ENCODE measurements at places on chromosomes 1 and 21.

DNA sequence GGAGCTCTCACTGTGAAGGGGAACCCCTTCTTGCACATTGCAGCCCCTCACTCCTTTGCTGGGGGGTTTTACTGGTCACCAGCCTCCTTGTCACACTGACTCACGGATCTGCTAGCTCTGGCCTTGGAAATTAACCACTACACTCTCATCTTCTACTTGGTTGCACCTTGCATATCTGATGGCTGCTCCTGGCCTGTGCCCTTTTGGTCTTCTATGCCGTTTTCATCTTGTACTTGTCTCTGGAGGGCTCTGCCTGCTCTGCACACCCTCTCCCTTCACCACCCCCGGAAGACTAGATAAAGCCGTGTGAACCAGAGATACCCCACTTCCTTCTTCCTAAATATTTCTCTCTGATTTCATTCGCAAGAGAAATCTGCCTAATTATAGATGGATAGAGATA, 44.6 kb downstream of the CD247 start:
- DNase-seq: no peak

- no peak for DNase-seq
Observed at GRCh38 chr1:29286194-29286767, 50.0 kb downstream of the PTPRU start.

DNA sequence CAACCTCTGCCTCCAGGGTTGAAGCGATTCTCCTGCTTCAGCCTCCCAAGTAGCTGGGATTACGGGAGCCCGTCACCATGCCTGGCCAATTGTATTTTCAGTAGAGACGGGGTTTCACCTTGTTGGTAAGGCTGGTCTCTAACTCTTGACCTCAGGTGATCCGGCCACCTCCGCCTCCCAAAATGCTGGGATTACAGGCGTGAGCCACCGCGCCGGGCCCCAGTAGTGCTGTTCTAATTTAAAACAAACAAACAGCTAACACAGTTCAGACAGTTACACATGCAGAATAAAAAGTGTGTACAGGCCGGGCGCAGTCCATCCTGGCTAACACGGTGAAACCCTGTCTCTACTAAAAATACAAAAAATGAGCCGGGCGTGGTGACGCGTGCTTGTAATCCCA, 35.6 kb upstream of the OPRD1 start:
- DNase-seq: no peak

DNA sequence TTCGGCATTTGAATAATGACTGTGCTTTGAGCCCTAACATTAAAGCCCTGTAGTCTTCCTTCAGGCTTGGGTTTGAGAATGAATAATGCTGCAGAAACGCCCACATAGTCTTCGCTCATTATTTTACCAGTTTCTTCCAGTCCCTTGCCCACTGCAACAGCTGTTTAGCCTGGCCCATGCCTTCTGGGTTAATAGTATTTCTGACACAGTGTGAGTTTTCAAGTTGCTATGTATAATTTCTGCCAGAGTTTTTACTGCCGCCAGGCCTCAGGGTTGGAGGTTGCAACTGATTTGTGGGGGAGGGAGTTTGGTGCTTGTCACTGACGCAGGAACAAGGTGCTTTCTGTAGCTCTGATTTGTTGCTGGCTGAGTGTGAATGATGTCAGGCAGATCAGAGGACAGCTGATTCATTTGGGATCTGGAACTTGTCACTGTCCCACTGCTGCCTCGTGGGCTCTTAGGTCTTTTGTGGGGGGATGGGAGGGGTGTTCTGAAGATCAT, 109.8 kb downstream of the MAST2 start:
- no peak for DNase-seq

DNA sequence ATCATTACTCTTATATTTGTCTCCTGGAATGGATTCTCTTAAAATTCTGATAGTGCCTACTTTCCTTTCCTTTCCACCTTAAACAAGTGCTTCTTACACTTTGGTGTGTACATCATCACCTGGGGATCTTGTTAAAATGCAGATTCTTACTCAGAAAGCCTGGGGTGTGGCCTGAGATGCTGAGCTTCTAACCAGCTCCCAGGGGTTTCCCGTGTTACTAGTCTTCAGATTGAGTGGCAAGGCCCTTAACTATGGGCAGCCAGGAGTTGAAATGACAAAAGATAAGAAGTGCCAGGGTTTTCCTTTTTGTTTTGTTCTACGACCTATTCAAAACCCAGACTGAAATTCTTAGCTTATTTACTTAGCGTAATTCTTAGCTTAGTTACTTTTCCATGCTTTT, 159.2 kb downstream of the HFM1 start:
- no peak for DNase-seq

- DNase-seq: no peak
Observed at GRCh38 chr1:109884242-109884891, 26.3 kb upstream of the CSF1 start.

- DNase-seq: no peak
Observed at GRCh38 chr1:222543817-222544216, 4.1 kb downstream of the HHIPL2 start.

DNA sequence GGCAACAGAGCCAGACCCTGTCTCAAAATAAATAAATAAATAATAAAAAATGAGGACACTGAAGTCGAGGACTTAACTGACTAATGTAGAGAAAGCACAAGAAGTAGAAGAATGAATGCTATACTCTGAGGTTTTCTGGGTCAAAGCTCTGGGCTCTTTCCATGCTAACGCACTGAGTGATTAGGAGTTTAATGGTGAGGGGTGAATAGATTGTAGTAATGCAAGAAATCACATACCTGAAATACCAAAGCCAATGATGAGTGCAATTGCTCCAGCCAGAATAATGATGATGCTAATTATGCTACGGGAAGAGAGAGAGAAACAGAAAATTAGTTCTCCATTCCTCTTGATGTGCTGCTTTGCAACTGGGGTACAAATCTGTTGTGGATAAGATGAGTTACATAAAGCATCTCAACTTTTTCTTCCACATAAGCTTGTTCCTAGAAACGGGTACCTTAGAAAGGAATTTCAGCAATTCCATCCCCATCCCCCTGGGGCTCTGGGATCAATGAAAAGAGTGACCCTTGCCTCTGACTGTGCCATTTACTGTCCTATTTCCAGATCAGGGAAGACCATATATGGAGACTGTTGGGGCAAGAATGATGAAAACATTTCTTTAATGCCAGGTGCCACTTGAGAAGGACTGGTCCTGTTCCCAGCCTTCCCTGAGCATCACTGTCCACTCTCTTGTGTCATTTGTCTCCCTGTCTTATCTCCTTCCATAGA, 40.7 kb downstream of the VTCN1 start:
- DNase-seq: no peak

DNA sequence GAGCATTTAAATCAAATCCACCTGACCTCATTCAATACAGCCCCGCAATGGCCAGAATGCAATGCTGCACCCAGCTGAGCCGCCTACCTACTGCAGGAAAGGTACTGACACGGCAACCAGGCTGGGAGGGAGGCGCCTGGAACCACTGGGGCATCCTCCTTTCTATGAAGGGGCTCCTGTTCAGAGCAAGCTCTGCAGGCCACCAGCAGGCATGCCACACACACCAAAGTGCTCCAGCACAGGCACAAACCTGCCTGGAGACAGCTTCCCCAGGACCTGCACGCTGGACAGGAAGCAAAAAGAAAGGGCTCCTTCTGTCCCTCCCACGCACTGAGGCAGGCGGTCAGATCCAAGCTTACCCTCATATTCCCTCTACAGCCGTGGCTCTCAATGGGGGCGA, 21.2 kb downstream of the CTNNBIP1 start:
- DNase-seq: no peak

- DNase-seq: no peak
Observed at GRCh38 chr1:9025449-9025848, 774 bp downstream of the SLC2A7 start.

- DNase-seq: no peak
Observed at GRCh38 chr1:53576866-53577760, 117.9 kb downstream of the DMRTB1 start.

GRCh38 chr1:35691080-35691479, 27.6 kb downstream of the C1orf216 start:
- DNase-seq: no peak

- DNase-seq: peak; percentile 38
Observed at GRCh38 chr1:153422450-153423068, 6.2 kb downstream of the S100A7A start.

GRCh38 chr1:94285031-94285654, 47.8 kb upstream of the ARHGAP29 start:
- no peak for DNase-seq

DNA sequence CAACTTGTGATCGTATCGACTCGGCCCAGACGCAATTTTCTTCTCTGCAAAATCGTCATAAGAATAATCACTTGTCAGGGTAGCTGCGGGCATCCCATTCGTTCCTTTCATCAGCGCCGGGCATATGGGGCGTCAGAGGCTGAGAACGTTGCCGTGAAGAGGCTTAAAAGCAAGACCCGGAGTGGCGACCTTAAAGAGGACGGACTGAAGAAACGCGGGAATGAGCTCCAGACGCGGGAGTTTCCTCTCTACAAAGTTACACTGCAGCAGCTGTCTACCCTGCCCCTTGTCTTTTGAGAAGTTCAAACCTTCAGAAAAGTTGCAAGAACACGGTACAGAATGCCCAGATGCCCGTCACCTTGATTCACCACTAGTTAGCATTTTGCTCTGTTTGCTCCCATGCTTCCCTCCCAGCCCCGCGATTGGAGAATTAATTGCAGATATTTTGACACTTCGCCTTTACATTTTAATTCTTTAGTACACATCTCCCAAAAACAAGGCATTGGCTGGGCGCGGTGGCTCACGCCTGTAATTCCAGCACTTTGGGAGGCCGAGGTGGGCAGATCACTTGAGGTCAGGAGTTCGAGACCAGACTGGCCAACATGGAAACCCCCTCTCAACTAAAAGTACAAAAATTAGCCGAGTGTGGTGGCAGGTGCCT, 967 bp downstream of the CENPS start:
- no peak for DNase-seq

DNA sequence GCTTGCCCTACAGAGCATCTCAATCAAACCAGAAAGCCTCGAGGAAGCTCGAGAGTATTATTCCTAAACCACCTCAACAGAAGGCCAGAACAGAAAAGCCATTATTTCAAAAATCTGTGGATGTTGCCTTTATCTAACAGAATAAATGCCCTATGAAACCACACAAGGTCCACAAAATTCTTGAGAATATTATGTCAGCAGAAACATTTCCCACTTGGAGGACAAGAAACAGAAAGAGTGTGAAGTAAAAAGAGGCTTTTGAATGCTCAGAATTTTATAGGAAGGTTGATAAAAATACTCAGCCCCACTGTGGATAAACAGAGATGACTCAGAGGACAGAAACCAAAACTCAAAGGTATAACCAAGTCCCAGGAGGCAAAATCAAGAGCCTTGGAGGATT, 146.4 kb upstream of the LRRC7 start:
- no peak for DNase-seq

DNA sequence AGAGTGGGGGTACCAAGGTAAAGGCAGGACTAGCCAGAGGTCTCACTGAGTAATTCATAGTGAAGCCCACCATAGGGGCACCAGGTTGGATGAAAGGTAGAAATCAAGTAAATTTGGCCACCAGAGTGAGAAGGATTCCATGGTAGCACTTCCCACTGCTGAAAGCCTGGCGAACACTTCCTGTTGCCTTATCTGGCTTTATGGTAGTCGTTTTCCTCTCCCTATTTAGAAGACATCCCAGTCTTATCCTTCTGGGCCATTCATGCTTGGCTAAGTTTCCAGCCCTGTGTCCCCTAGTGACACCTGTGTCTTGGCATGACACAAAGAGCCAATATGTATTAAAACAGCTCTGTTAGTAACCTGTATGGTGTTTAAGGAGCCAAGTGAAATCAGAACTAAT, 74.3 kb upstream of the SIPA1L2 start:
- no peak for DNase-seq

DNA sequence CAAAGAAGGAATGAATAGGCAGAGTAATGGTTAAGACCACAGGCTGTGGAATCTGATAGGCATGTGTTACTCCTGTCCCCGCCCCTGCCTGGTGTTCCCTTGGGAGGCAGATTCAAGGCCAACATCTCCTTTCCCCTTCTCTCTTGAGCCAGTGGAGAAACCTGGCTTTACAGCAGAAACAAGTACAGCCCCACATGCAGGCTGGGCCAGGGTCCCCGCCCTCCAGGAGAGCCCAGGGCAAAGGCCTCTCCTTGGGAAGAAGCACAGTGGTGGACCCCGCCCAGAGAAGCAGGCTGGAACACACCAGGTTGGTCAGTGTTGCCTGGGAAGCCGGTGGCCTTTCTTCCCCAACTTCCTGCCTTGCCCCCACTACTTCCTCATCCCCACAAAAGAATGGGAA, 6.8 kb downstream of the C1orf167 start:
- no peak for DNase-seq

GRCh38 chr1:58084266-58084665, 462.3 kb downstream of the OMA1 start:
- DNase-seq: no peak

DNA sequence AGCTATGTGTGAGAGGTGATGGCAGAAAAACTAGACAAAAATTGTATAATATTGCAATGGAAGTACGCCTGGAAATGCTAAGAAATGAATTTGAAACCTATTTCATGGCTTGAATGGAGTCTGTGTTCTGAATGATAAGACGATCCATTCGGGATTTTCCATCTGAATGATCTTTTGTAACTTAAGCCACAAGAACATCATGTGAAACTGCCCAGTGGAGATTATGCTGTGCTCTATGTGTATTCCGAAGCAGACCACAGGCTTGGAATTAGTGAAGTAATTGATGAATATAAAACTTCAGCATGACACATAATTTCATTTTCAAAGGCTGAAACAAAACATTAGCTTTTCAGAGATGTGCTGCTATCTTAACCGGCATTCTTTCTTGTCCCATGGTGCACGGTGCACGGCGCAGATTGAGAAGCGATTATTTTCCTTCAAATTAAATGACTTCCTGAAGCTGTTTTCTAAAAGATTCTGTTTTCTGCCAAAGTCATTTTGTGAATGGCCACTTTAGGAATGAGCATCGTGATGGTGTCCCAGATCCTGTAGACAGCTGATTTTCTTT, 652.9 kb downstream of the PLA2G4A start:
- DNase-seq: no peak

- DNase-seq: no peak
Observed at GRCh38 chr1:95197616-95198252, 36.3 kb upstream of the RWDD3 start.

DNA sequence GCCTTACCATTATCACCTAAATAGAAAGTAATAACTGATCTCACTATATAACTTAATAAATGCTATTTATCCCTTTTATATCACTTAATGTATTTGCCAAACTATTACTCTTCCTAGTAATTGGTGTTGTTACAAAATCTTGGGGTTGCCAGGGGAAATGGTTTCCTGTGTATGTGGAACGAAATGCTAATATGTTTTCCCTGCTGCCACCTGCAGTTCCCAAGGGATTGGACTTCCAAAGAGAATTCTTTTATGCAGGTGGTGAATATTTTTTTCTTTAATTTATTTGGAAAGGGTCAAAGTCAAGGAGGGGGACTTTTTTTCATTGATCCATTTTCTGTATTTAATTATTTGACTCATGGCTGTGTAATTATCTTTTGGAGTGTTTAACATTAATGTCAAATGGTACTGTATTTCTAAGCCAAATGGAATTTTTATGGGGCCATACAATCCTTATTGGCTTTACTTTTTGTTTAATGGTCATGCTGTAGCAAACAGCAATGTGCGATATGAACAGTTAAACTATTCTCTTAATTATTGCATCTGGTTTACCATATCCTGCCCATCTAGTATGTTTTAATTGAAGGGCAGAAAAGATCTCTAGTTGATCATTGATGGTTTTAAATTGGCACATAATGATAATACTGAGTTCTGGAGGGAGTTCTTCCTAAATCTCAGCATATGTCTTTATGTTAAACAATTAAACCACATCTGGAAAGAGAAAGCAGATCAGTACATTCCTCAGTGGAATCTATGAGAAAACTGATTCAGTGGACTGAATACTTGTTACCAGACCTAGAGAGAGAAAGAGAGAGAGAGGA, 486.3 kb downstream of the TTLL7 start:
- no peak for DNase-seq
